D341Med (cell line): ENCODE measurements at places on chromosomes 7 and 10.

DNA sequence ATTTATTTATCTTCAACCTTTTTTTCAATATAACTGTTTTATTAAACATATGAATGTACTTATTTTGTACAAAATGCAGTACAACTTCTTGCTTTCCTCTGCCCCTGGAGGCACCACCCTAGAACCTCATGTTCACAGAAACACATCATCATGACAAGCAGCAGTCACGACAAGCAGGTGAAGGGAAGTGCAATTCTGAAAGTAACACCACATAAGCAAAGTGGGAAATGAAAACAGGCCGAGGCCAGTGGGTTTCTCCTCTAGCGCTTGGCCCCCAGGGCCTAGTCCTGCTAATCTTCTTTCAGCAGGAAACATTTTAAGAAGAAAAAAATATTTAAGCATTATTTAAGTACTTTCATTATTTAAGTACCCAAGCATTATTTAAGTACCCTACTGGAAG, 598.1 kb downstream of the SH2D4B start:
- no peak for DNase-seq

DNA sequence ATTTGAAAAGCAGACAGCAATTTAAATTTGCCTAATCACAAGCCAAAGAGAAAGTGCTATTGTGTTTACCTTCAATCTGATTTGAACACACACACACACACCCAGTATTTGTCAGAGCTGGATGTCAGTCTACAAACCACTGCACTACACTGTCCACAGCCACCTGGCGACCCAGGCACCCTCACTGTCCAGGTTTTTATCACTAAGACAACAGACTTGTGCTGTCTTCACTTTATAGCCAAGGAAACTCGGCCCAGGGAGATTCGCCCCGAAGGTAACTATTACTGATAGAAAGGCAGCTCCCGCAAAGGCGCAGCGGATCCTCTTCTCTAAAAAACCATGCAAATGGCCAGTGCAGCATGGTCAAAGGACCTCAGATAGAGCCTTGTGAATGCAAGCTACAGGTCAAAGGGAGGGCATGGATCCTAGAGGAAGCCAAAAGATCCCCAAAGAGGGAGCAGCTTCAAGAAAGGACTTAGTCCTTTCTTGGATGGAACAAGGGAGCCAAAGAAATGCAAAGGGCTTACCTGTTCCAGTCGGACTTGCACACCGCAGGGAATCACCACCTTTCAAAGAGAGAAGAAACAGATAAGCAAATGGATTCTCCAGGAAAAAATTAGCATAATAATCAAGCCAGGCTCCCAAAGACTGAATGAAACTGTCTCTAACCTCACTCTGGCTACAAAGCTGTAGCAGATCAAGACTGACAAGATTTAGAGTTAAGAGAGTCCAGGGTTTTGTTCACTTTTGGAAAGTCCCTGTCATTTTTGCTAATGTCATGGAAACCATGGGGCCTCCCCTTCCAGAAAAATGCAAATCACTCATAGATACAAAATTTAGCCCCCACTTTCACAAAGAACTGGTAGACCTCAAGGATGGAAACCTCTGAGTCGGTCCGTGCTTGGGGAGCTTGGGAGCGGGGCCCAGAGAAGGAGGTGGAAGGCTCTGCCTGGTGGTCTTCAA, 101.1 kb downstream of the TNS3 start:
- no peak for DNase-seq

GRCh38 chr10:117663750-117664149, 121.2 kb downstream of the EMX2 start:
- DNase-seq: no peak

GRCh38 chr10:128186959-128187787, 61.0 kb upstream of the MKI67 start:
- no peak for DNase-seq

DNA sequence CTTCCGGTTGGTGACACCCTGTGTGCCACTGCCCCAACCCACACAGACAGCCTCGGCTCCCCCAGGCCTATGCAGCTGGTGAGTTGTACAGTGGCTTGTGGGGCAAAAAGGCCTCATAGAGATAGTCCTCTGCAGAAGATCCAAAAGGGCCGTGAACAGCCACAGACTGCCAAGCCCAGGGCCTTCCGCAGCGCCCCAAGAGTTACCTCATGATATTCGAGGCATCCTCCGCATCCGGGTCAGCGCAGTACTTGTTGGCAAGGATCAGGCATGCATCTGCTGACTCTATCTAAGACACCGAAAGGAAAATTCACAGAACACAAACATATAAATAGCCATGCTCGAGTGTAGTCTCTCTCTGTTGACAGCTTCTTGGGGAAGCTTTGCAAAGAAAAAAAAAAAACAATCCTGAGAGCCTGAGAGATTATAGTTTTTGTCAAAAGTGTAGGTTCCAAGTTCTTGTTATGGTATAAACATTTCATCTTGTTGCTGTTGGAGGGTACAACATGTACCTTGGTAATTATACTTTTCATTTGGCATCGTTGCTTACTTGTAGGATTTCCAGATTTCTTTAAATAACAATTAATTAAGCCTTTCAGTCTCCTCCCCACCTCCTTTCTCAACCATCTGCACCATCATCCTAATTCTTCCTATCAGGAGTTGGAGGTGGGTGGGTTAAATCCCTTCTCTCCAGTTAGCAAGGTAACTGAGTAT, 553.0 kb downstream of the KCNMA1 start:
- DNase-seq: no peak

DNA sequence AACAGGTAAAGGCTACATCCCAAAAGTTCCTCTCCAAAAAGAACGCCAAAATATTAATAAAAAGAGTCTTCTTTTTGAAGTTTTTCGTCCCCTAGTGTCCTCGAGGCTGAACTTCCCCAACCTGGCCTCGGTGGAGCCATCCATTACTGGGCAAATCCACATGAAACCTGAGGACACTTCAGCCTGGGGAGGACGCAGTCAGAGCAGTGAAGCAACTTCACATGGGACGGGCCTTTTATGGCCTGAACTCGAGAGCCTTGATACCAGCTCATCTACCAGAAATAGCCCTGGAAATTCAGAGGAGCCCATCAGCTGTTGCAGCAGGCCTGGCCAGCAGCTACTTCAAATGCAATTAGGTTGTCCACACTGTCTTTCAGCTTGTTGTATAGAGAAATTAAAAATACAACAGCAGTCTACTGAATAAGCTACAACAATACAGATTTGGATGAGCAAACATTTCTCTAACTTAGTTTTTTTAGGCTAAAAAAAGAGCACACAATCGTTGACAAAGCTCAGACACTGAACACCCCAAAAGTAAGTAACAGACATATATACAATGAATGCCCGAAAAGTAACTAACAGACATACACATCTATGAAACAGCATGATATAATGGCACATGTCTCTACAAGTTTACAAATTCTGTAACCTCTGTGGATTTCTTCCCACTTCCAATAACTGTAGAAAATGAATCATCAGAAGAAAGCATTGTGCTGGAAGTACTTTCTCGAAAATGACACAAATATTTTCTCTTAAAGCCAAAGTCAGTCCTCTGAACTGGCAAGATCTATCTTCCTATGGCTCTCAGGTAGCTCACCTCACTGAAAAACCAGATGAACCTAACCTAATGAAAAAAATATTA, at the start of gene SVIL:
SVIL (minus strand) TSS at position 208 of the 862 bp plus-strand sequence. CDS start 79,913 bp downstream, outside the sequence.
- DNase-seq: no peak

GRCh38 chr7:44637788-44638594, 31.6 kb downstream of the OGDH start:
- no peak for DNase-seq

DNA sequence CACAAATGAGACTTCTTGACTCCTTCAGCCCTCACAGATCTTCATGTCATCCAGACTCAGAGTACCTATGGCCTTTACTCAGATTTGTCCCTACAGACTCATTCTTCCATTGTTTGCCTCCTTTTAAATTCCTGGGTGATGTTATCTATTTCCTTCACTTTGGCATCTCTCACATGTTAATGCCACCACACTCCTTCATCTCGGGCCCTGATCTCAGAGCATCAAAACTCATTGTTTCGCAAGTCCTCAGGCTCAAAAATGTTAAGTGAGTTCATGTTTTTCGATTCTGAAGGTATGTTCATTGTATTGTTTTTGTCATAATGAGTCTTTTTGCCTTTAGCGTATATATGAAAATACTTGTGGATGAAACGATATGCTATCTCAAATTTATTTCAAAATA, 62.3 kb upstream of the AHR start:
- DNase-seq: no peak

- no peak for DNase-seq
Measured at GRCh38 chr10:90914992-90915765, 5.7 kb downstream of the ANKRD1 start.

DNA sequence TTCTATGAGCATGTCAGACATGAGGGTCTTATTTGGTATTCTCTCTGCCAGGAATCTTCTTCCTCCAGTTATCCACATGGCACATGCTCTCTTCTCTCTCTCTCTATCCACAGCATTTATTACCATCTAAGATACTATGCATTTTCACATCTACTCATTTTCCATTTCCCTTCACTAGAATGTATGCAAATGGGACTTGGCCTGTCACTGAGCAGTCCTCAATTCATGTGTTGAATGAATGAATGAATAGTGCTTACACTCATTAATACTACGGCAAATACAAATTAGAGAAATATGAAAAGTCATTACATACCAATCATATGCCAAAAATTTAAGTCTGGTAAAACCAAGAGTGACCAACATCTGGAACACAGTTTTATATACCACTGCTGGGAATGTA, 34.0 kb downstream of the COA1 start:
- DNase-seq: no peak

GRCh38 chr7:144027070-144027469, 21.7 kb upstream of the OR2A5 start:
- DNase-seq: no peak

- no peak for DNase-seq
Measured at GRCh38 chr10:7787150-7787856, 490 bp downstream of the KIN start.

DNA sequence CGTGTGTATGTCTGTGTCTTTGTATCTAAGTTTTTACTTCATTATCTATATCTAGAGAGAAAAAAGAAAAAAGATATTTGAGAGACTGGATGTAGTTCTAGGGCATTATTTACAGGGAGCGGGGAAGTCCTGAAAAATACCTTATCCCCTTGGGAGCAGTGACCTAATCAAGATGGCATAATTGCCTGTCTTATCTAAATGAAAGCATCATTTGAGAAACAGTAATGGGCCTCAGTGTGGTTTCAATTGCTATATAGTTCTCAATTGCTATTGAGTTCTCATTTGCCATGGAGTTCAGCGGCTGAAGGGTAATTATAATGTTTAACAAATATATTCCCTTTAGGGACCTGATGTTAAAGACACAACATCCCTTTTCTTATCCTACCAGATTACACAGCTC, 216.5 kb downstream of the PLXNA4 start:
- DNase-seq: no peak

DNA sequence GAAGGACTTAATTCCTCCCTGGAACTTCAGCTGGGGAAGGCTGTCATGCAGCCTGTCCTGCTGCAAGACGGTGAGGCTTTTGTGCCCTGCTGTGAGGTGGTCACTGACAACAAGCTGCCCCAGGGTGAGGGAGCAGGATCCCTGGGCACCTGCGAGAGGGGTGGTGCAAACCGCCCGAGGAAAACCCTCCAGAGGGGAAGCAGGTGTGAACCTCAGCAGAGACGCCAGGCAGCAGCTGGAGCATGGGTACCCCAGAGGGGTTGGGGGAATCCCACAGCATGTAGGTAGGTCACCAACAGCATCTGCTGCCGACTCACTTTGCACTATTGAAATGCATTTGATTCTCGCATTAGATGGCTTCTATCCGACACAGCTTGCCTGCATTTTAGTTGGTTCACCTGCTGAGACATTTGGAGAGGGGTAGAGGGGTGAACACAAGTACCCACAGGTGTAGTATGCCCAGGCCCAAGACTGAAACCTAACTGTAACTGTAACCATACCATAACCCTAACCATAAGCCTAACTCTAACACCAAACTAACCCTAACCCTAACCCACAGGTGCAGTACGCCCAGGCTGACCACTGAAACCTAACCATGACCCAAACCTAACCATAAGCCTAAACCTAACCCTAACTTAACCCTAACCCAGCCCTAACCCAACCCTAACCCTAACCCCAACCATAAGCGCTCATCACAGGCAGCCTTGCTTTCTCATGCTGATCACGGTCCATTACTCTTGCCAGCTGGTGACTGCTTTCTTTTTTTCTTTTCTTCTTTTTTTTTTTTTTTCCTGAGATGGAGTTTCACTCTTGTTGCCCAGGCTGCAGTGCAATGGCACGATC, 85.9 kb downstream of the ELFN1 start:
- no peak for DNase-seq

GRCh38 chr10:78906734-78907390, 161.9 kb upstream of the ZMIZ1 start:
- no peak for DNase-seq

DNA sequence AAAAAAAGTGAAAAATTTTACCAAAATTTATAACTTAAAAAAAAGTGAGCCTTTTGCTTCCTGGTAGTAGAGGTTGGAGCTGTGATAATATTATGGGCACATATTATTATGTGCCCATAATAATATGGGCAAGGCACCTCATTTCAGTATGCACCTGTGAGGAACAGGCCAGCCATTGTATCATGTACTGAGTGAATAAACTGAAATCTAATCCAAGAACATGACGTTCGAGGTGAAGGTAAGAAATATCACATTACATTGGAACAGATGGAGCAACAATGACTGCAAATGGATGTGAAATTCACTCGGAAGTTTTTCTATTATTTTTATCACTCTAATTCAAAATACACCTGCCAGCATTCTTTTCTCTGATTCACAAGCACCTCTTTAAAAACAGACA, 216.0 kb downstream of the KLF6 start:
- no peak for DNase-seq

GRCh38 chr10:112803961-112804401, 146.1 kb upstream of the TCF7L2 start:
- peak; percentile 43 for DNase-seq
